ENCODE measurements at places on chromosomes 5 and 9. TPM values are rescaled to one million over a fixed set of nuclear protein-coding genes. Genes with fewer than 3 reads are reported as not detected.

GRCh38 chr5:86124333-86124732 lies 493.4 kb upstream of the COX7C start:
- DNase-seq, result no peak

DNA sequence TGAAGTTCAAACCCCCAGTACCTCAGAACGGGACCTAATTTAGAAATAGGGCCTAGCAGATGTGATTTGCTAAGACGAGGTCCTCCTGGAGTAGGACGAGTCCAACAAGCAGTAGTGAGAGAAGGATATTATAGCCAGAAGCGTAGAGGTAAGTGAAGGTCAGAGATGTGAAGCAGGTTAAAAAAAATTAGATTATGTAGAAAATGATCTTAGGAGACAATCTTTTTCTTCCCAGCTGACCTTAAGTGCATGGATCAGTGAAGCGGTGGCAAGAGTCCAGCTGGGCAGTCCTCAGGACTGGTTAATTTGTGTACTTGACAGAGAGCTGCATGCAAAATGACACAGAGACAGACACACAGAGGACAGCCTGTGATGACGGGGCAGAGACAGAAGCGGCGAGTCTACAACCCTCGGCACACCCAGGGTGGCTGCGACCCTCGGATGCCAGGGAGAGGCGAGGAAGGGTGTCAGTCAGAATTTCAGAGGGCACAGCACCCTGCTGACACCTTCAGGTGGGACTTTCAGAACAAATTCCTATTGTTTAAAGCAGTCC lies 131.4 kb upstream of the IRX4 start:
- DNase-seq, result no peak

DNA sequence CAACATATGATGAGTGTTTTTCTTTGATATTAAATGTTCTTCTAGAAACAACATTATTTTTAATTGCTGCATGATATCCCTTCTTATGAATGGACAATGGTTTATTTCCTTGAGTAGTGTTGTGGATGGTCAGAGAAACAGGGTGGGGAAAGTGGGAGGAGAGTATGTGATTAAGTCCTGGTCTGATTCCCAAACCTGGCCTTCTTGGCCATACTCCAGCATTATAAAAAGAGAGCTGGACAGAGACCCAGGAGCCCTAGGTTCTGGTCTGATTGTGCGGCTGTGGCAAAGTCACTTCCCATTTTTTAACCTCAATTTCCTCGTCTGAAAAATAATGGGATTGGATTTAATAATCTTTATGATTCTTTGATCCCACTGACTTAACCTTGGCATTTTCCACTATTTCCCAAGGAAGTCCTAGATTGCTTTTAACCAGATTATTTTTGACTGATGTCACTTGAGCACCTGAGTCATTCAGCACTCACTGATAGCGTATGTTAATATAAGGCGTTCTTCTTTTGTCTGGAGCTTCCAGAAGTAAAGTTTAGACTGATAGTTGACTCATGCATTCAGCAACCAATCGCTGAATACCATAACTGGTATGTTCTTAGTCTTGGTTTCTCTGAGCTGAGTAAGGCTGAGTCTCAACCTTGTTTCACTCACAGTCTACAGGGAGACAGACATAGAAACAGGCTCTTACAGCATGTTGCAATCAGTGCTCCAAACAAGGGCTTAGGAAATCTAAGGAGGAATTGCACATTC lies 26.2 kb downstream of the OSMR start:
- no peak for DNase-seq

DNA sequence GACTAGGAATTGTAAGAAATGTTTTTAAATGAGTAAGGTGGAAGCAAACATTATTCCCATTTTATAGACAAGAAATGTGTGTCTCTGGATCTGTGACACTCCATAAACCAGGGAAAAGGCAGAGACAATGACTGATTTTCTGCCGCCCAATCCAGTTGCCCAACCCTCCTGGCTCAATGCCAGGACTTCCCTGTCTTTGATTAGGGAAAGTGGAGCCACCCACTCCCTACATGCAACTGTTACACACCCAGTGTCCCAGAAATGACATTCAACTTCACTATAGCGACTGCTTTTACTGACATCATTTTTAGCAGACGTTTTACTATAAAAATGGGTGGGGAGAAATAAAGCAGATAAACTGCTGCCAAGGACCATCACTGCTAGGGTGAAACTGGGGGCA lies 79.7 kb downstream of the THBS4 start:
- DNase-seq, result no peak

DNA sequence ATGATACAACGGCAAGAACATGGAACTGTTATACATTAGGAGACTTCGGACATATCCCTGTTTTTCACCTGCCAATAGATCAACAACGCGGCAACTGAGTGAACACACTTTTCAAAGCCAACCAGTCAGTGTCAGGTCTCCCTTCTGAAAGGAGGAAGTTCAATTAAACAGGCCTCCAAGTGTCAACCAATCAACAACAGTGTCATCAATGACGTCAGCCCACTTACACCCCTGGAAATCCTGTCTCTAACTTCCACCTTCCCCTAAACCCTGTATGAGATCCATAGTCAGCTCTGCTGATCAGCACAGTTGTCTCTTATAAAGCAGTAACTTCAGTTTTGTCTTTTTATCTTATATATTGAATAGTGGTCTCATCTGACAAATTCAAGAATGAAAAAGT lies 36.6 kb downstream of the DMRT3 start:
- no peak for DNase-seq

DNA sequence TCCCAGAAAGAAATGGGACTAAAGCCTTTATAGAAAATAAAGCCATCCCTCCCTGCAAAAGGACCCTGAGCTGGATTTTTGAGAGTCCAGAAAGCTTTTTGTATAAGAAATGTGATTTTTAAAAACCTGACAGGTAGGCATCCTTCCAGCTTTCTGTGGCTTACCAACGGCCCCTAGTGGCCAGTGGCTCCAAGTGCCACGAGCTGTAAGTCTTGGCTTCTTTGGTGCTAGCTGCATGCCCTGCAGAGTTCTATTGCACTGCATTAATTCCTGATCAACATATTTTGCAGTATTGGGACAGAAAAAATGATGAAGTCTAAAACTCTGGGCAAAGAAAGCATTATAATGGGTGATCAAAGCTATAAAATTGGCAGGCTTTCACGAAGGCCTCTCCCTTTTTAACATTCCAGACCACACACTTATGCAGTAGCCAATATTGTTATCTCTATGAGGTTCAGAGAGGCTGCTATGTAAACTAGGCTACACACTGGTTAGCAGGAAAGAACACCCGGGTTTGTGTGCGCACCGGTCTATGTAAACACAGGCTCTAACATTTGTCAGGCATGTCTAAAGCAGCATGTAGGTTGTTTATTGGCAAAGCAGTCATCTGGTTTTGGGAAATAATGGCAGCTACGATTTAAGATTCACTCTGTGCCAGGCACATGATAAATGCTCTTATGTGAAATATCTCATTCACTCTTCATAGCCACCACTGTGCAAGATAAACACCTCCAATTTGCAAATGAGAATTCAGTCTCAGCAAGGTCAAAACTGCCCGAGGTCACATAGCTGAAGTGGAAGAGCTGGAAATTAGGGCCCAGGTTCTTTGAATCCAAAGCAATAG lies 55.2 kb downstream of the NMUR2 start:
- no peak for DNase-seq

- DNase-seq, result peak; percentile 95
Observed at GRCh38 chr9:96031366-96031824, 155.9 kb downstream of the ERCC6L2 start.

- no peak for DNase-seq
Observed at GRCh38 chr9:111381006-111381405, 51.0 kb upstream of the OR2K2 start.

DNA sequence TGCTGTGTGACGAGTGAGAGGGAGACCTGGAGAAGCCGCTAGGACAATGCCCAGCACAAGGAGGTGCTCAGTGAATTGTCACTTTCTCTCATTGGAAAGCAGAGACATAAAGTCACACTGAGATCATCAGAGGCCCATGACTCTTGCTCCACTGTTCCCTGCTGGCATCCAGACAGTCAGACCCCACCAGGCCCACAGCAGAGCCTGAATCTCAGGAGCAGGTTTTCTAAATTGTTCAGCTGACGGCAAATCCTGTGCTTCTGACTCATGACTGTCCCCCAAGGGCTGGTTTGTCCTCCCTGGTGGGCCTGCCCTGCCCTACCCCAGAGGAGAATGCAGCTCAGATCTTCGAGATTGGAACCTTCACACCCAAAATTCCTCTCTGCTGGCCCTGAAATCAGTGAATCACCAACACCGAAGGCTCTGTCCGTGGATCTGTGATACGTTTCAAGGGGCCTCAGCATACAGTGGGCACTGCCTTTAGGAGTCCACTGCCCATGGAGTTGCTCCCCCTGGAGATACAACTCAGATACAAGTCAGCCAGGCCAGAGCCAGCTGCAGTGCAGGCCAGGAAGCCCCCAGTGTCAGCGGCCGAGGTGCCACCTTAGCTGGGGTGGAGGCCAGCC lies 2.7 kb downstream of the PTGES start:
- no peak for DNase-seq

DNA sequence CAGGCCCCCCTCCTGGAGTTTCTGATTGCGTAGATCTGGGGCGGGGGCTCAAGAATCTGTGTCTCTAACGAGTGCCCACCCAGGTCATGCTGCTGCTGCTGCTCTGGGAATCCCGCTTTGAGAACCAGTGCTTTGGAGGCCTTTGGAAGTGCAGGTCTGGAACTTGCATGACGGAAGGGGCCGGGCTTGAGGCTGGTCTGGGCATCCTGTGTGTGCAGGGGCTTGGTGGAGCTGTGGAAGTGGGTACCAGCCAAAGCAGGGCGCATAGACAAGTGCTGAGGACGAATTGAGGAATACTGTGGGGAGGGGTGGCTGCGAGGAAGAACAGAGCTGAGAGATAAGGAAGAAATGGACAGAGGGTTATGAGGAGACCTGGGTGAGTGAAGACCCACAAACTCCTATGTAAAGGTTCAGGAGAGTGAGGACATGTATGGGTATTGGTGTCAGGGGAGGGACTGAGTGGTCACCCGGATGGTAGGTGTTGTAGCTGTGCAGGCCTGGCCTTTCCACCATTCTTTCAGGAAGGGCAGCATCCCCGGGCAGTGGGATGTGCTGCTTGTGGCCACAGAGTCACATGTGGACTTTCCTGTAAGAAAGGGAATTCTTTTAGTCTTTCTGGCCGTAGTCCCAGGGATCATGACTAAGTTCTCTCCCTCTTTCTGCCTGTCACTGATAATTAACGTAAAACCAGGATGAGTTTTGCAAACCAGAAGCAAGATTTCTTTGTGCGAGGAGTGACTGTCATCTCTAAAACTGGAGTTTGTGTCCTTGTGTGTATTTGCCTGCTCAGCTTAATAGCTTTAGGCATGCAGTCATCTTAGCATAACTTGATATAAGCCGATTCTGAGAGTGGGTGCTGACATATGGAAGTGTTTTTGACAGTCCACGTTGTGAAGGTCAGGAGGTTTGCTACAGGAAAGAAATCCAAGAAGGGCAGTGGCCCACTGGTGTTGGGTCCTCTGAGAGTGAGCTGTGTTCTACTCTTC lies 43.3 kb upstream of the TJP2 start:
- peak; percentile 79 for DNase-seq

- no peak for DNase-seq
Observed at GRCh38 chr9:106450549-106450948, 412.4 kb upstream of the ZNF462 start.

GRCh38 chr9:34170237-34170991 lies 8.4 kb upstream of the UBAP1 start:
- DNase-seq, result no peak

GRCh38 chr5:91598216-91598615 lies 215.1 kb upstream of the ARRDC3 start:
- no peak for DNase-seq

GRCh38 chr9:78214492-78214891 lies 21.4 kb upstream of the CEP78 start:
- DNase-seq, result no peak

GRCh38 chr9:23341346-23341745 lies 484.7 kb downstream of the ELAVL2 start:
- DNase-seq, result no peak

GRCh38 chr9:13410566-13411031 lies 131.1 kb upstream of the MPDZ start:
- no peak for DNase-seq

DNA sequence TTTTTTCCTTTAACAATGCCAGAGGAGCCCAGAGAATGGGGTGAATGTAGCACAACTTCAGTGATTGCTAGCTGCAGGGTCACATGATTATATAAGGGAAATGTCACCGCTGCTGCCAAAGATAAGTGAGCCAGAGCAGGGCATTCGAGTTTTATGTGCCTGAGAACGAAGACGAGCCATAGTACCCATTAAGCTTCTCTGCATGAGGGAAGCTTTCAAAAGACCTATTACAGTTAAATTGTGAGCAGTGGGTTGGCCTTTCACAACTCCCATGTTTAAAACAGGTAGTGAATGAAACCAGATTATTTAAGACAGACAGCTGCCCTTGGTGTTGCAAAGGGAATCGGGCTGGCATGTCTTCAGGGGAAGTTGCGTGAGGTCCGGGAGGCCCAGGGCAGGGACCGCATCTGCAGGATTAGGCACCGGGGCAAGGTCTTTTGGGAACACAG lies 82.4 kb upstream of the TNFAIP8 start:
- no peak for DNase-seq

DNA sequence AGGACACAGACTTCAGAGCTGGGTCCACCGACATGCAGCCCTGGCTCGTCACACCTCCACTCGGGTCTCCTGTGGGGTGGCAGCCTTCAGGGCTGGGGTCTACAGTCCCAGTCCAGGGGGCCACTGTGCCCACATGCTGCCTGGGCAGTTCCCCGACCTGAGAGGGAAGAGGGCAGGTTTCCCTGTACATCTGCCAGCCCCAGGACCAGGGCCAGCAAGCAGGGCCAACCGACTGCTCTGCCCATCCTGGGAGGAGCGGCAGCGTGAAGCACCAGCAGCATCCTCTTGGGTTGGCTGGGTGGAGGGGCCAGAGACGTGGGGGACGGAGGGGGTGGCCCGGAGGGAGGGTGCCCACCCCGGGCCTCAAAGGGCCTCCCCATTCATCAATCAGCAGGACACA lies 120.6 kb upstream of the SARDH start:
- DNase-seq, result no peak

- DNase-seq, result no peak
Observed at GRCh38 chr5:178478370-178478769, 111.8 kb downstream of the COL23A1 start.

- no peak for DNase-seq
Observed at GRCh38 chr5:139148986-139149385, 49.2 kb downstream of the SIL1 start.

Gene CCDC192
- total RNA-seq, result not detected

Gene SPINK13
- not detected for total RNA-seq

Gene MYOT
- total RNA-seq, result not detected

Gene GABRA6
- not detected for total RNA-seq

Gene SLC6A18
- total RNA-seq, result not detected

Gene LCP2
- total RNA-seq, result not detected

Gene PCDHGB2
- total RNA-seq, result 0.59 TPM

Gene FOXD4
- 0.43 TPM for total RNA-seq

Gene NUDT12
- total RNA-seq, result 9.3 TPM

Gene ASS1
- total RNA-seq, result 219 TPM

Gene LCN9
- not detected for total RNA-seq

Gene IFNA21
- total RNA-seq, result not detected

Gene WWC1
- 3.6 TPM for total RNA-seq

Gene GRPEL2
- 25.2 TPM for total RNA-seq
